ENCODE measurements at places on chromosomes 11 and 22.

DNA sequence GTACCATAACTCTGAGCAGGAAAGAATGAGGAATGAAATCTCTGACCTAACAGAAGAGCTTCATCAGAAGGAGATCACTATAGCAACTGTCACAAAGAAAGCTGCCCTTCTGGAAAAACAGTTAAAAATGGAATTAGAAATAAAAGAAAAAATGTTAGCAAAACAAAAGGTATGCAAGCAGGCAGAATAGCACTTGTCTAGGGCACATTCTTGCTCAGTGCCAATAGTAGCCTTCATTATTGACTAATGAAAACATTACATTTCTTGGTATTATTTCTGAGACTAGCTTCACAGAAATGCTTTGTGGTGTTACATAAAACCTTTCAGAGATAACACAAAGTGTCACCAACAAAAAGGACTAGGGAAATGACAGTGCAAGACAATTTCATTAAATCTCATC lies 63.9 kb downstream of the DEUP1 start:
- DNase-seq, result no peak

GRCh38 chr22:29478326-29479276 lies 1.4 kb upstream of the NEFH start:
- no peak for DNase-seq

- no peak for DNase-seq
Observed at GRCh38 chr22:45131749-45132148, 32.0 kb upstream of the NUP50 start.

DNA sequence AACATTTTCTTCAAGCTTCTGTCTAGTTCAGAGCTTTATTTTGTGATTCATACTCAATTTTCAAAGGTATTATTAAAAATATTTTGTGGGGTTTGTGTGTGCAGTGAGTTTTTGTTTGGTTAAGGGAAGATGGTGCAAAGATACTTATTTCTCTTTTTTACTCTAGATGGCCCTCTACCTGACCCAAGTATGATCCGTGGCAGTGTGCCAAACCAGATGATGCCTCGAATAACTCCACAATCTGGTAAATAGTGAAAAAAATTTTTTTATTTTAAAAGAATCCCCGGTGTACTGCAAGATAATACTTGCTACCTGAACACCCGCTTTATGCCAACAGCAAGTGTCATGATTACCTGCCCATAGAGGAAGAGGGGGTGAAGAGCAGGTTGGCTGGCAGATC lies 54.2 kb downstream of the EP300 start:
- no peak for DNase-seq

DNA sequence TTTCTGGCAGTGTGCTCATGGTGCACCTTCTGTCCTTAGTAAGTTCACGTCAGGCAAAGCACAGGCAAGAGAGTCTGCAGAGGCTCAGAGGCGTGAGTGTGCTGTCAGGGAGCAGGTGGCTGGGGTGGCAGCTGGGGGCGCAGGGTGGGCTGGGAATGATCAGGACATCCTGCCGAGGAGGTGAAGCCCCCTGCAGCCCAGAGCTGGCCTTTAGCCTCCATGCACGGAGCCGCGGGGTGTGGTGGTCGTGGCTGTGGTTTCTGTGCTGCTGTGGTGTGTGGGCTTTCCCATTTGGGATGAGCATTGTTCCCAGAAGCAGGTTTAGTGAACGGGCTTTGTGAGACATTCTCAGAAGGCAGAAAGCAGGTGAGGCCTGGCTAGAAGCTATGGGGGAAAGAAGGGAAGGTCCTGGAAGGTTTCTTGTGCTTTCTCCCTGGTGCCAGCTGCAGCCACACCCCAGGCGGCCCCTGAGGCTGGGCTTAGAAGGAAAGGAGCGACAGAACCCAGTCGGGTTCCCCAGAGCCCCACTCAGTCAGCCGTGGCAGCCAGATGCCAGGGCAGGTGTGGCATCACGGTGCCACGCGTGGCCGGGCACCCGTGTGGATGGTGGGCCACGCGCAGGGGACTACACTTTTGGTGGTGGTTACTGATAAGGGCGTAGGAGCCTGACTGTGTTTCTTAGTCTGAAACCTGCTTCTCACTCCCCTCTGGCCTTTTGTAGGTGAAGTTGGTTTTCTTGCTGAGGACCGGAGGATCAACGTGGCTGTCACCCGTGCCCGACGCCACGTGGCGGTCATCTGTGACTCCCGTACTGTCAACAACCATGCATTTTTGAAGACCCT lies 32.0 kb downstream of the IGHMBP2 start:
- no peak for DNase-seq

DNA sequence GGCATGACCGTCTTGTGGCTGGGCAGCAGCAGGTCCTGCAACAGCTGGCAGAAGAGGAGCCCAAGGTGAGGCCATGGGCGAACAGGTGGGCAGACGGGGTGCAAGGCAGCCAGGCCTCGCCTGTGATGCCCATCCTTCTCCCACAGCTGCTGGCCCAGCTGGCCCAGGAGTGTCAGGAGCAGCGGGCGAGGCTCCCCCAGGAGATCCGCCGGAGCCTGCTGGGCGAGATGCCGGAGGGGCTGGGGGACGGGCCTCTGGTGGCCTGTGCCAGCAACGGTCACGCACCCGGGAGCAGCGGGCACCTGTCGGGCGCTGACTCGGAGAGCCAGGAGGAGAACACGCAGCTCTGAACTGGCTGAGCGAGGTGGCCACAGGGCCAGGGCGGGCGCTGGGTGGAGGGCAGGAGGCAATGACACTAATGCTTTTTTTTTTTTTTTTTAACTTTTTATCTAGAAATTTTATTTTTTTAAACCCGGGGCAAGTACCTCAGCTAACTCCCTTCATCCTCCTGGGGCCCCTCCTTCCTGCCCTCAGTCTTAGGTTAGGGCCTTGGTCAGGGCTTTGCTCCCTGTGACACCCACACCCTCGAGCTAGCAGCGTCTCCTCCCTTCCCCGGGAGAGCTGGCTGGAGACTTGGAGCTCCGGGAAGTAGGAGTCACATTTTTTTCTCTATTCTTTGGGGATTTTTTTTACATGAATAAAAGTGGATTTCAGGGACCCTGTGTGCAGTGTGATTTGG lies 16.0 kb downstream of the PLCB3 start:
- no peak for DNase-seq

GRCh38 chr11:3723014-3723708 lies 52.0 kb upstream of the CHRNA10 start:
- DNase-seq, result no peak

GRCh38 chr11:57598831-57599155 lies 1.3 kb downstream of the SERPING1 start:
- DNase-seq, result no peak

- no peak for DNase-seq
Observed at GRCh38 chr11:36156817-36157519, 132.3 kb downstream of the COMMD9 start.

DNA sequence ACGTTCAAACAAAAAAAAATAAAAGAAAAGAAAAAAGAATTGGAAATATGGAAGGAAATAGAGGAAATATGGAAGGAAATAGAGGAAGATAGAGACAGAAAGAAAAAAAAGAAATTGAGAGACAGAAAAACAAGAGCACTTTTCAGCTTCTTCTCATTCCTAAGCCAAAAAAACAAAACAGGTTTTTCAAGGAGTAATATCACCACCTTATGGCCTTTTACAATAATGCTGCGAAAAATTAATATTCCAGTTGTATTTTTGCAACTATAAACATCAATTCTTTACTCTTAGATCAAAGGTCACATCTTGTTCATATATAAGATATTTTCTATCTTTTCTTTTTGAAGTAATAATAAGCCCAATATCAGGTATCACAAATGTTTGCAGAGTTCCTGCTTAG lies 328.3 kb downstream of the FAT3 start:
- no peak for DNase-seq

DNA sequence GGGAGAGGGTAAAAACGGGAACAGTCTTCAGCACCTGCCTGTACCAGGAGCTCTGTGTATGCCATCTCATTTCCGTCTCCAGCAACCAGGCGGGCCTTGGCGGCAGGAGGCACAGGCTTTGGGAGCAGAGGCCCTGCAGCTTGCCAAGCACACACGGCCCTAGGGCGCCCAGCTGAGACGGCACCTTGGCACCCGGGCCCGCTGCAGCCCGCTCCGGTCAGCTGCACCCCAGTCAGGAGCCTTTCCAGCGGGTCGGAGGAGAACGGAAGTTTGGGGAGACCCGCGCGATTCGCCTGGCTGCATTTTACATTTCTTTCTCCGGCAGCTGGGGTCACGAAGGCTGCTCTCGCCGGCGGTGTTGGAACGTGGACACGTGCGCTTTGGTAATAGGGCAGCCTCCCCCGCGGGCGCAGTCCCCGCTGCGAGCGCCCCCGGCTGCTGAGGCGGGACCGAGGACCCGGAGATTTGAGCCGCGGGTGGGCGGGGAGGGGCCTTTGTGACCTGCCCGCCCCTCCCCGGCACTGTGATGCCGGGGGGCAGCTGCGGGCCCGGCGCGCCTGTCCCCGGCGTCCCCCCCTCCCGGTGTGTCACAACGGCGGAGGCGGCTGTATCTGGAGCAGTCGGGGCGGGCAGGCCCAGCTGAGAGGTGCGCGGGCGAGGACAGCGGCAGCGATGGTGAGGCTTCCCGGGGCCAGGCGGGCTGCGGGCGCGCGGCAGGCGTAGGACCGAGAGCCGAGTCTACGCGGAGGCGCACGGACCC lies at the start of gene TUBA8:
Gene TUBA8, plus strand, starts transcription at position 616 of the 760 bp plus-strand sequence. Its CDS starts 57 bp downstream, at position 673.
- DNase-seq, result peak; percentile 75

GRCh38 chr11:86162239-86162638 lies 82.3 kb upstream of the EED start:
- DNase-seq, result no peak

DNA sequence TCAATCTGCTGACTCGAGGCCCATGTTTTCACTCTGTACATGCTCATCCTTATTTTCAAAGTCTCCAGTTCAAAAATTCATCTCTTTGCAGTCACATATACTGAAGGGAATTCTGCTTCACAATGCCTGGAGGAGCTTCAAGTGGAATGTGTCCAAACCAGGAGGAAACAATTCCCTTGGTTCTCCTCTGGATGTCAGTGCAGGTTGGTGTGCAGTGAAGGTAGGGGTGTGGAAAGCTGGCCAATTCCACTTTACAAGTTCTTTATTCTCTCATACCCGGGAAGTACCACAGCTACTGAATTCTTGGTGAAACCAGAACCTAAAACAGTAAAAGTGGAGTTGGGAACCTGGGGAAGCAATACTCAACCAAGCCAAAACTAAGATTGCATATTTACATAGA lies 57.3 kb downstream of the BDNF start:
- no peak for DNase-seq

DNA sequence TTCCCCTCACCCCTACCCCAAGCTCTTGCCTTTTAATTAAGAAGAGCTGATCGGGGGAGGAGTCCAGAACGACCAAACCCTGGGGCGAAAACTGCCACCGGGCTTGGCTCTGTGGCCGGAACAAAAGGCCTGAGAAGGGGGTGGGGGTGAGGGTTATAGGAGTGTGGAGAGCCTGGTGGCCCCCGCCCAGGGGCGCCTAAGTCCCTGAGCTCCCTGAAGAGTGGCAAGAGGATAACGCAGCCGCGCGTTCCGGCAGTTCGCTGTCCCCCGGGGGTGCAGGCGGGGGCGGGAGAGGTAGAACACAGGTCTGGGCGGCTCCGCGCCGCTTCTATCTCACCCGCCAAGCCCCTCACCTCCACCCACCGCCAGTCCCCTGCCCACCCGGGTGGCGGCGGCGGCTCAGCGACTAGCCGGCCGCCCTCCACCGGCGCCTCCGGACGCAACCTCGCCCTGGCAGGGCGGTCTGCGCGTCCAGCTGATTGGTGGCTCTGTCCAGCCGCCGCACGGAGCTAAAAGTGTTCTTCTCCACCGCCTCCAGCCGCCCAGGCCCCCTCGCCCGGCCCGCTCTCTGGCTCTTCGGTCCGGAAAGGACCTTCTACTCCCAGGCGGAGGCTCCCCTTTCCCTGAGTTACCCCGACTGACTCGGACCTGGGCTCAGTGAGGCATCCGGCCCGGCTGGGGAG lies 18.7 kb upstream of the BDNF start:
- DNase-seq, result peak; percentile 65

GRCh38 chr11:1283906-1284305 lies 25.5 kb downstream of the TOLLIP start:
- no peak for DNase-seq

- DNase-seq, result no peak
Observed at GRCh38 chr11:36065436-36065835, 121.6 kb downstream of the LDLRAD3 start.

- no peak for DNase-seq
Observed at GRCh38 chr22:24051568-24051967, 40.5 kb downstream of the CABIN1 start.

GRCh38 chr22:44026630-44027511 lies 2.8 kb downstream of the PARVB start:
- DNase-seq, result no peak

- no peak for DNase-seq
Observed at GRCh38 chr11:125428486-125429173, 67.4 kb downstream of the FEZ1 start.

- DNase-seq, result no peak
Observed at GRCh38 chr11:24900960-24901549, 404.2 kb downstream of the LUZP2 start.

DNA sequence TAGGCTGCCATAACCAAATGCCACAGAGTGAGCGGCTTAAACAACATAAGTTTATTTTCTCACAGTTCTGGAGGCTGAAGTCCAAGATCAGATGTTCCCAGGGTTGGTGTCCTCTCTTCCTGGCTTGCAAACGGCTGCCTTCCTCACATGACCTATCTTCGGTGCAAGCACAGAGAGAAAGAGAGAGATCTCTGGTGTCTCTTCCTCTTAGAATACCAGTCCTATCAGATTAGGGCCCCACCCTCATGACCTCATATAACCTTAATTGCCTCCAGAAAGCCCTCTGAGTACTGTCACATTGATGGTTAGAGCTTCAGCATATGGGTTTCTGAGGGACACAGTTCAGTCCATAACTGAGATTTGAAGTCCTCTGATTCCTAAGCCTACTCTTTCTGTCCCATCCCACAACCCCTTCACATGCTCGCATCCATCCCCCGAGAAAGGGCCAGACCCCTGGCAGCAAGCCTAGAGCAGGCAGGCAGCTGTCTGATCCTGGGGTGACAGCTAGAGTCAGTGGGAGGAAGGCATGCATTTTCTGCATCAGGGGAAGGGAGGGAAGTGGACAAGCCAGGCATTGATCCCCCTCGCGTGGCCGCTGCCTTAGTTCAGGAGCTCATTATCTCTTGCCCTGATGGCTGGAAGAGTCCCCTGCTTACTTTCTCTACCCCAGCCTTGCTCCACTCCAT lies 114.1 kb downstream of the FAR1 start:
- no peak for DNase-seq

DNA sequence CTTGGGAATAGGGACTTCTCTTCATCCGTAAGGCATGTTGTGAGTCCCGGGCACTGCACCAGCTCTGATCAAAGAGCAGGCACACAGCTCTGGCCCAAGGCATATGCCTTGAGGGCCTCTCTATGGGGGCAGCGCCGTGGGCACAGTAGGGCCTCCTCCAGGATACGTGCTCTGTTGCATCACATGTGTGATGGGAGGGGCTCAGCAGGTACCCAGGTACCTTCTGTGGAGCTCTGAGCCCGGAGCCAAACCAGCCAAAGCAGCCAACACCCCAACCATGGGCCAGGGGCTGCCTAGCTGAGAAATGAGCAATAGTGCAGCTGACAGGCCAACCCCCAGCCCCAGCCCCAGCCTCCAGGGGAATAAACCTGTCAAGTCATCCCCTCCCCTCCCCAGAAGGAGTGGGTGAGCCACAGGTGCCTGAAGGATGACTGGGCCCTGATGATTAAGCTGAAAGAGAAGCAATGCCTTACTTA lies 79.7 kb upstream of the SHISAL1 start:
- DNase-seq, result peak; percentile 52

GRCh38 chr11:24155792-24156191 lies 341.1 kb upstream of the LUZP2 start:
- DNase-seq, result no peak

Data from left forelimb (tissue), 1 donor.